ENCODE measurements at places on chromosomes 5 and 9.

DNA sequence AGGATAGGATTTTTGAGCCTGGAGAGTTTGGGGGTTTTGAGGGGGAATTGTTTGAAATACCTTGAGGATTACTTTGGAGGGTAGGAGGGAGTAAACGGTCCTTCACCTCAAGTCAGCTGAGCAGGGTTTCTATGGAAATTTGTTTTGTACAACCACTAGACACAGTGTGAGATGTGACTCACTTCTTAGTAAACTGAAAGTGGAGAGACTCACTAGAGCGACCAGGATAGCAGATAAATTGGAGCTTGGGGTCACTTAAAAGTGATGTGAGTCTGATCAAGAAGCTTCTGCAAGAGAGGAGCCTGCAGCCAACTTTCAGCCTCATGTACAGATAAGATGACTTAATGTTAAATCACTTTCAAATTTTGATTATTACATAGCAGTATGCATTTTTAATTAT lies 1945.9 kb upstream of the NUDT12 start:
- no peak for DNase-seq

DNA sequence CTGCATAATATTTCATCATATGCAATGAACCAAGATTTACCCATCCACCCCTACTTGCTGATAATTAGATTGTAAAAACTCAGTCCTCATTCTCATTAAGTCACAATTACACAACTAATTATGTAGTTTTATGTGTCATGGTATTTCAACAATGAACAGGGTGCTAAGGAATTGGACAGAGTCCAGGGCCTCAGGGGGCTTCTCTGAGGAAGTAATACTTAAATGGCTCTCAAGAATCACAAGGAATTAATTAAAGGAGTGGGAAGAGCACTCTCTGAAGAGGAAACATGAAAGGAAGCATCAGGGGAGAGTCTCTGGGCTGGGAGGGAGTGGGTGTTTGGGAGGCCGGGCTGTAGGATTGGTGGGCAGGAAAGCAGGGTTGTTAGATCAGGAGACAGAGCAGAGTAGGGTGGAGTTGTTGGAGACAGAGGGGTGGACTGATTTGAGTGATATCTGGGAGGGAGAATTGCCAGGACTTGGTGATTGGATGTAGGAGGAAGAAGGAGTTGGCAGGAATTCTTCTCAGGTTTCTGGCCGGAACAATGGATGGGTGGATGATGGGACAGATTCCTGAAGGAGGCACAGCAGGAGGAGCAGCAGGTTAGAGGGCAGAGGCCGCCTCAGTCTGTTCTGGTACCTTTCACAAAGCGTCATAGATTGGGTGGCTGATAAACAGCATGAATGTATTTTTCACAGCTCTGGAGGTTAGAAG lies 23.0 kb upstream of the NSG2 start:
- no peak for DNase-seq

- no peak for DNase-seq
Observed at GRCh38 chr5:159797261-159797970, 118.9 kb upstream of the ADRA1B start.

DNA sequence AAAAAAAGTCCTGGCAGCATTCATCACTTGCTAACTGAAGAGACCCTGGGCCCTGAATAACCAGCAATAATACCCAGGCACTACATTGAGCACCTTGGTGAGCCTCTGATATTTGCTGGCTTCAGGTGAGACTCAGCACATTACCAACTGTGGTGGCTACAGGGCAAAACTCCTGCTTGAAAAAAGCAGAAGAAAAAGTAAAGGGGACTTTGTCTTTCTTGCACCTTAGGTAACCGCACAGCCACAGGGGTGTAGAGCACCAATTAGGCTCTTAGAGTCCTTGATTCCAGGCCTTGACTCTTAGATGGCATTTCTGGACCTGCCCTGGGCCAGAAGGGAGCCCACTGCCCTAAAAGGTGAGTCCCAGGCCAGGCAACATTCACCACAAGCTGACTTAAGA lies 269.5 kb downstream of the AUH start:
- DNase-seq: no peak

DNA sequence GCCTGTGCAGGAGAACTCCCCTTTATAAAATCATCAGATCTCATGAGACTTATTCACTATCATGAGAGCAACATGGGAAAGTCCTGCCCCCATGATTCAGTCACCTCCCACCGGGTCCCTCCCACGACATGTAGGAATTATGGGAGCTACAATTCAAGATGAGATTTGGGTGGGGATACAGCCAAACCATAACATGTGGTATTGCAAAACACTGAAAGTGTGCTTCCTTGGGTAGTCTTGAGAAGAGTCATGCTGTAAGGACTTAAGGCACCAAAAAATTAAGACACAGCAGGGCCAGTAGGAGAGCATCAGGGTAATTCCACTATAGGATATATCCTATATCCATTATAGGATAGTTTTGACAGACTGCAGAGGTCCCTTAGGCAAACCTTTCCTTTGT lies 29.4 kb upstream of the GDNF start:
- no peak for DNase-seq

DNA sequence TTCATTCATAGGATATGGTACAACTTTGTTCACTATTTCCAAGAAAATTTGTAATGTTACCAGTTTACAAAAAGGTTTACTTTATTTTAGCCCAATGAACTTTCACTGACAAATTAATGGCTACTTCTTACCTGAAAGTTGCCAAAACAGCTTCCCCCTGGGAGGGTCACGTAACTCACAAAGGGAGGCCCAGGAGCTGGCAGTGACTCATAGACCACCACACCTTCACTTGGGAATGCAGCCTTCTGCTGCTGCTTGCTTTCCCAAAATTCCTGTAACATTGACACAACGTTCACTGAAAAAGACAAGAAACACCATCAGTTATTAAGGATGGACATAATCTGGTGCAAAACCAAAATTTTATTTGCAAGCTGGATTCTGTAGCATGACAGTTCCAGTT lies 18.1 kb downstream of the LIX1 start:
- no peak for DNase-seq

DNA sequence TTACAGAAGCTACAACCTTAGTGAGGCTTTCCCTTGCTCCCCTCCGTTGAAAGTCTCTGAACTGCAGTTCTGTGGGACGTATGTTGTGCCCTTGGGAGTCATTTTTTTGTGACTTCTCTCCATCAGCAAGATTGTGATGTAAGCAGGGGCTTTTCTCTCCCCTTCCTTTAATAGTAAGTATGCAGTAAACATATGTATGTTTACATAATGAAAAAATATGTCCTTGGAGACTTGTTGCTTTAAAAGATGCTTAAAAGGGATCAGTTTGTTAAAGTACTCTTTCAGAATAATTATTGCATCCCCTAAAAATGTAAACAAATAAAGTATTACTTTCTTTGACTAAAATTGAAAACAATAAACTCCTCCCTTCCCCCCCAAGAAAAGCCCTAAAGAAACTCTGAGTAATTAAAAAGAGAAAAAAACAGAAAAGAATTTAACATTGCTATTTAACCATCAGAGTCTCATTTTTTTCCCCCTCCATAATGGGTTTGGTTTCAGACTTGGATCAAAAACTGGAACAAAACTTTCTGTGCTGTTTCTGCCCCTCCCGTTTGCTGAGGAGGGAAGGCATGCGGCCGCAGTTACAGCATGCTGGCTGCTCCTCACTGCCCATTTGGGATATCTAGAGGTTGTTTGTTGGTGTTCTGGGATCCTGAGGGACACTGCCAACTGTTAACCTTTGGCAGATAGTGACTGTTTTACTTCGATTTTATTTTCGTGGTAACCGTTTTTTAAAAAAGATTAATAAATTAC lies 40.2 kb downstream of the TRIO start:
- no peak for DNase-seq

DNA sequence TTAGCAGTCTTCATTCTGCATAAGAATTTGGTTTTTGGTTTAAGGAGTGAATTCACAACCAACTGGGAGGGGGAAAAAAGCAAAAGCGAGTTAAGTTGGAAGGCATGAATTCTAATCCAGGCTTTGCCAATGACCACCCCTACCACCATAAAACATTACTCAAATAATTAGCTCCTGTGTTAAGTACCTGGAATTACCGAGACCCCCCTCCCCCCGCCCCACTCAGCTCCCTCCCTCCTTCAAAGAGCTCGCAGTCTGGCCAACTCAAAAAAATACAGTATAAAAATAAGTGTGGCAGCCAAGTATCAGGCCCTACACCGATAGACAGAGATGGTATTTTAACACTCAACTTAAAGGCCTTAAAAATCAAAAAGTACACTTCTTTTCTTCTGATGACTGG lies 492 bp downstream of the ATG12 start:
- no peak for DNase-seq

DNA sequence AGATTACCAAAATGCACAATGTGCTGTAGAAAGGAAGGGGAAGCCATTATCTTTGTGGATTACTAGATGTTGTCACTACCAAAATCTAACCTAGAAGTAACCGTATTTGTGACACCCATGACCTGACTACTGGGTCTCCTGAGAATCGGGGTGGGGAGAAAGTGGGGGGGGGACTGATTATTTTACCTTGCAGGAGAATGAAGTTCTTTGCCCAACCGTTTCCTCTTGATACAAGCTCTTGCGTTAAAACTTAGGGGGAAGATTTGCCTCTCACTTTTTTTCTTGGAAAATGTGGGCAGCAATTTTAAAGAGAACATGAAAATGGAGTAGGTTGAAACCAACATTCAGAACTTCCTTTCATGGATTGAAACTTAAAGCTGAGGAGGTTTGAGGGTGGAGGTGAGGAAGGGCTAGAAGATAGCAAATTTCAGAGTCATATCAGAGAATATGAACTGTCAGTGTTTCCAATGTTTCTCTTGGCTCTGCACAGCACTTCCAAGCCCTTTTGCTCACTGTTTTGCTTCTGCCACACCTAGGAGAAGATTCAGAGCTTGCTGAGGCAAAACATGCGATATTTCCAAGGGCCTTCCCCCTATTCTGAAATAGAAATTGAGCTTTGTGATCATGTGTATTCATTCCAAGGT lies 280.8 kb downstream of the AOPEP start:
- DNase-seq: no peak

DNA sequence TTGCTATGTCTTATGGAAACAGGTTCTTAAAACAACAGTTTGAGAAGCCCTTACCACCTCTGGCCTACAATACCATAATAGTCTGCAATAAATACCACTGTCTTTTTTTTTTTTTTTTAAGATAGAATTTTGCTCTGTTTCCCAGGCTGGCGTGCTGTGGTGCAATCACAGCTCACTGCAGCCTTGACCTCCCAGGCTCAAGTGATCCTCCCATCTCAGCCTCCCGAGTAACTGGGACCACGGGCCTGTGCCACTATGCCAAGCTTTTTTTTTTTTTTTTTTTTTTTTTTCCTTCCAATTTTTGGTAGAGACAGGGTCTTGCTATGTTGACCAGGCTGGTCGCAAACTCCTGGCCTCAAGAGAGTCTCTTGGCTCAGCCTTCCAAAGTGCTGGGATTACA lies 37.0 kb downstream of the AFF4 start:
- no peak for DNase-seq

- peak; percentile 53 for DNase-seq
Observed at GRCh38 chr9:125409637-125410521, 148.3 kb downstream of the GAPVD1 start.

All from stimulated activated naive CD8-positive, alpha-beta T cell treated with anti-CD3 and anti-CD28 coated beads, Interleukin-15, Interleukin-2, amounts not matched to agents 100 U/mL and 50 U/mL, for 24 hours (primary cell).